NCI-H748 treated with DMSO at 0.1 percent for 48 hours (cell line): ENCODE measurements at places on chromosomes 12 and 14.

DNA sequence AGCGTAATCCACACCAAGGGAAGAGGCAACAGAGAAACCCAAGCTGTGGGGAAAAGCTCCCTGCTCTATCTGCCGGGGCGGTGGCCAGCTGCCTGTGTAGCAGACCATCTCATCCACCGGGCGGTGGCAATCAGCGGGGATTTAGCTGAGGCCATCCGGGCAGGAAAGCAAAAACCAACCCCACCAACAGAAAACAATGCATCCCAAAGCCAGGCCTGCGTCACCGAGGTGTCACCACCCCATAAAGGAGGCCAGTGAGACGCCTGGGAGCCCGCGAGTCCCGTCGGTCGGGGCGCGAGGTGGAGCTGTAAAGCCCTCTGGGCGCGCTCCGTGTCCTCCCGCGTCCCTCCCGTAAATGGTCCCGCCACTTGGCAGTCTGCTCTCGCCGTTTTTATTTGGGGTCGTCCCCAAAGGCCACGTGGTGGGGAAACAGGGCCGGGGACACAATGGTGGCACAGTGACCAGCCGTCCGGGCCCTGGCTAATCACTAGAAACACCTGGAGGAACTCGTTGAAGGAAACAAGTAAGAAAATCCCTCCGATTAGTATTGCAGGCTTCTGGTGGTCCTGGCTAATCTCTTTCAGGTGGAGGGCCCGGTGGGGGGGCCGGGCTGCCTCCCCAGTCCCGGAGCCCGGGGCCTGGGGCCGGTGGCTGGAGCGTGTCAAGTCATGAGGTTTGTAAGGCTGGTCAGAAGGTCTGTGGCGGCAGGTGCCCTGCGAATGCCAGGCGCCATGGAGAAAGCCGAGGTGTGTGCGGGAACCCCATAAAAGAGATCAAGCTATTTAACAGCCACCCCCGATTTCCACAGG lies 94.7 kb upstream of the GSC start:
- DNase-seq, result no peak

GRCh38 chr12:6031001-6031400 lies 85.9 kb upstream of the ANO2 start:
- DNase-seq, result no peak

GRCh38 chr12:23827353-23827752 lies 122.1 kb downstream of the SOX5 start:
- no peak for DNase-seq

DNA sequence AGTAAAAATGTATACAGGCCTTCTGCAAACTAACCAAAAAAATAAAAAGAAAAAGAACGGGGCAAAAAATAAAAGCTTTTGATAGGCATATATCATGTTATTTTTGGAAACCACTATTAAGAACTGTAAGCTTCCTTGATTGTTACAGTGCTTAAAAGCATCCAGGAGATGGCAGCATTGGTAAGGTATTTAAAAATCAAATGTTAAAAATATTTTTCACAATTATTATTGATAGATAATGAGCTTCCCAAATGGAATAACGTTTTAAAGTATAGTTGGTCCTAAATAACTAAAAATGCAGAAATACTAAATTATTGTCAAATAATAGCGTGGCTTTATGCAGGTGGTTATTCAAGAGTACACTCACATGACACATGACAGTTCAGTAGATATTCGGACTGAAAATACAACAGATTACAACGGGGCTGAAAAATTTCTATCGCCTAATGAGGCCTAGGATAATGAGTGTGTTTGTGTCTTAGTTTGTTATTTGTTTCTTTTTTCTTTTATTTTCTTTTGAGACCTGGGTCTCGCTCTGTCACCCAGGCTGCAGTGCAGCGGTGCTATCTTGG lies 127.2 kb upstream of the ATF7IP start:
- no peak for DNase-seq

DNA sequence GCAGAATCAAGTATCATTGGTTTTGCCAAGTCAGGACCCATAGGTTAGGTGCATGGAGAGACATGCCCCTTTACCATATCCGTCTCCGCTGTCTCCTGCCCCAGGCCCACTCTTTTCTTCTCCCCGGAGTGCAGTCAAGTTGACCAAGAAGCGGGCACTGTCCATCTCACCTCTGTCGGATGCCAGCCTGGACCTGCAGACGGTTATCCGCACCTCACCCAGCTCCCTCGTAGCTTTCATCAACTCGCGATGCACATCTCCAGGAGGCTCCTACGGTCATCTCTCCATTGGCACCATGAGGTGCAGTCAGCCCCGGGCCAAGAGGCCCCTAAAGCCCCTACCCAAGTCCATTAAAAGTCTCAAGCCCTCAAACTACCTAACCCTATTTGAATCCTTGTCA lies 5.0 kb downstream of the GLI1 start:
- no peak for DNase-seq
